GOT3 (cell line): ENCODE measurements at places on chromosomes 3 and 15.

DNA sequence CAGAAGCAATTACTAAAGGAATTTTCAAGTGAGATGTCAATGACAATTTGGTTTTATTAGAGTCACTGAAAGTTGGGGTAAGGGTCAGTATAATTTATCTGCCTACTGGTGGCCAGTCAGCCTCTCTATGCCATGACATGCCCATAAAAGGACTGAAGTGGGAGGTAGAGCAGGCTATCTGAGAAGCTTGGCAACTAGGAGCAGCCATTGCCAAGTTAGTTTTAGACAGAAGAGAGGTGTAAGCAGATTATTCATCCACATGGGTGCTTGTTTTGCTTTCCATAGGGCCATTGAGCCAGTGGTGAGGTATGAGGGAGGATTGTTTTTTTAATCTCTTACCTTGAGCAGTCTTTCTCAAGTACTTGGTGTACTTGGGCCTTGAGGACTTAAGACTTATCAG lies 8.1 kb upstream of the RBP1 start:
- no peak for DNase-seq

DNA sequence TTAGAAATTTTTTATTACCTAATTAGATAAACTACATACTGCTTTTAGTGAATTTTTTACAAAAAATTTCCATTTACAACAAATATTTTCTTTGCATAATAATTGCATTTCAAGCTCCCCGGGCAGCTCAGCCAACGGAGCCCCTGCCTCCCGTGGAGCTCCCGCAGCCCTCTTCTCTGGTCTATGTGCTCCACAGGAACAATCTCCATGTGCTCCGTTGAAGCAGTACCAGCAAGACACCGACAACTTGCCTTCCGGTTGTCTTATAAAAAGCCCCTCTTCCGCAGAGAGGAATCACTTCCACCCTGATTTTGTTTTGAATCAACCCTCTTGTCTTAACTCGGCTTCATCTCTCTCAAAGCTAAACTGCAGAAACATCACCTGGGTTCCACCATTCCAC lies 46.9 kb upstream of the CHD2 start:
- DNase-seq, result no peak

DNA sequence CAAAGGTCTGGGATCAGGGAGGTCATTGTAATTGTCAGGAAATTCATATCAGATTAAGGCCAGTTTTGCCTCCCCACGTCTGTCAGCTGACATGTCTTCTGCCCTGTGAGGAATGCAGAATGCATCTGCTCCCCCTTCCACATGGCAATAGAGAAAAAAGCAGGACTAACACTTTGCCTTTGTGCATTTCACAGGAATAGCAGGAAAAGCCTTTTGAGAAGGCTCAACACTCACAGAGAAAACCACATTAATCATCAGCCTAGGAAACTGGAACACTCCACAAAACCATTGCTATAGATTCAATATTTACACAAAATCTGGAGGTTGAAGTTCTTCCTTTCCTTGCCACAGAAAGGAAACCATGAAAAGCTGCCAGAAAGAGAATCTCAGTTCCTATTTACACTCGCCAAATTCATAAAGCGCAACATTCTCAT lies 165.2 kb upstream of the HES1 start:
- DNase-seq, result no peak

GRCh38 chr15:91624353-91624968 lies 229.0 kb upstream of the SLCO3A1 start:
- DNase-seq, result no peak

DNA sequence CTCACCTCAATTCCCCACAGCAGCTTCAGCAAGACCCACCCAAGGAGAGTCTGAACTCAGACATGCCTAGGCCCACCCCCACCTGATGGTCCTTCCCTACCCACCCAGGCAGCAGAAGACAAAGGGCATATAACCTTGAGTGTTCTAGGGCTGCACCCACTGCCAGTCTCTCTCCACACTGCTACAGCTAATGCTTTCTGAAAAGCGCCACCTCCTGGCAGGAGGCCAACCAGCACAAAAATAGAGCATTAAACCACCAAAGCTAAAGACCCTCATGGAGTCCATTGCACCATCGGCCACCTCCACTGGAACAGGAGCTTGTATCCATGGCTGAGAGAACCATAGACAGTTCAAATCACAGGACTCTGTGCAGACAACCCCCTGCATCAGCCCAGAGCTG lies 11.3 kb upstream of the RPL39L start:
- no peak for DNase-seq

DNA sequence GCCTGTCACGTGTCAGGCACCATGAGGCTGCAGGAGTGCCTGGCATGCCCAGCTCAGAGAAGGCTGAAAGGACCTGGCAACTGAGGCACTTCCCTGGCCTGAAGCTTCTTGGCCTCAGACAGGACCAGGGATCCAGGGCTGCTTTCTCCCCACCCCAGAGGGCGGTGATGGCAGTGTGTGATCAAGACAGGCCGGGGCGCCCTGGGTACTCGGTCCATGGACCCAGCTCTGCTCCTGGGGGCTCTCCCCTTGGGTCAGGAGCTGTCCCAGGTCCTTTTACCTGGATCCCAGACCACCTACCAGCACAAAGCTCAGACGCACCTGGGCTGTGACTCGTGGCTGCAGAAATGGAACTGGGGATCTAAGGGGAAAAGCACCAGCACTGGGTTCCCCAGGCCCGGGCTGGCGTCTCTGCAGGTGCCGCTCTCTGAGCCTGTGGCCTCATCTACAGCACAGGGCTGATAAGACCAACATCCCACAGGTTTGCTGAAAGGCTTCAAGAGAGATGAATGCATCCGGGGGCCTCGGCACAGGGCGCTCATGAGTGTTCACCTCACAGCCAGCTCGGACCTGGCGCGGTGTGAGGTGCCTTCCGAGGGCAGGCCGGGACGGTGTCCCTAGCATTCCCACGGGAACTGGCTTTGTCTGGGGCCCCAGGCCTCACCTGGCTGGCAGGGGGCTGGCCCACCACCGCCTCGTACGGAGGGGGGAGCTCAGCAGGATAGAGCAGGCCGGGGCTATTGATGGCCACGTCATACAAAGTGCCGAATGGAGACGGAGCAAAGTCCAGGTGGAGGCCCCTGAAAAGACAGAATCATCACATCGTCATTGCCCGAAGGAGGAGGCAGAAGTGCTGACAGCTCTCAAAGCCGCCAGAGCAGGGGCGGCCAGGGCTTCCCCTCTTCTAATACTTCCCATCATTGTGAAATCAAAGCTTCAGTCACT lies 133.6 kb downstream of the NSMCE3 start:
- no peak for DNase-seq

DNA sequence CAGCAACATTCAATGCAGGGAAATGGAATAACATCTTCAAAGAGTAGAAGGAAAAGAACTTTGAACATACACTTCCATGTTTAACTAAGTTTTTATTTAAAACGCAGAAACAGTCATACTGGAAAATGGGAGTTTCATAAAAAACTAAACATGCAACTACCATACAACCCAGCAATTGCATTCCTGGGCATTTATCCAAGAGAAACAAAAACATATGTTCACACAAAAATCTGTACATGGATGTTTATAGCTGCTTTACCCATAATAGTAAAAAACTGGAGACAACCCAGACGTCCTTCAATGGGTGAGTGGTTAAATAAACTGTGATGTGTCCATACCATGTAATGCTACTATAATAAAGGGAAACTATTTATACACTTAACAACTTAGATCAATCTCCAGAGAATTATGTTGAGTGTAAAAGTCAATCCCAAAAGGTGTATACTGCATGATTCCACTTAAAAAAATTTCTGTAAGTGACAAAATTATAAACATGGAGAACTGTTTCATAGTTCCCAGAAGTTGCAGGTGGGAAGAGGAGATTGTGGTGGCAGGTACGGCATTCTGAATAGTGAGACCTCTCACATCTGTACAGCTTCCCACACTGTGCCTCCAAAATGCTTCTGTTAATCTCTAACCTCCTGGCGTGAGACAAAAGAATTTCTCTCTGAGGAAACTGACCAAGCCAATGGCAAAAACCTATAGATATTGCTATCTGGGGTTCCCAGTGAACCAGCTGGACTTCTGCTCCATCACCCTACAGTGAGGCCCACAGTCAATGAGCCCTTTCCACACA lies 23.1 kb downstream of the ISG20 start:
- no peak for DNase-seq

GRCh38 chr15:27706300-27706699 lies 392.8 kb downstream of the OCA2 start:
- DNase-seq, result no peak

DNA sequence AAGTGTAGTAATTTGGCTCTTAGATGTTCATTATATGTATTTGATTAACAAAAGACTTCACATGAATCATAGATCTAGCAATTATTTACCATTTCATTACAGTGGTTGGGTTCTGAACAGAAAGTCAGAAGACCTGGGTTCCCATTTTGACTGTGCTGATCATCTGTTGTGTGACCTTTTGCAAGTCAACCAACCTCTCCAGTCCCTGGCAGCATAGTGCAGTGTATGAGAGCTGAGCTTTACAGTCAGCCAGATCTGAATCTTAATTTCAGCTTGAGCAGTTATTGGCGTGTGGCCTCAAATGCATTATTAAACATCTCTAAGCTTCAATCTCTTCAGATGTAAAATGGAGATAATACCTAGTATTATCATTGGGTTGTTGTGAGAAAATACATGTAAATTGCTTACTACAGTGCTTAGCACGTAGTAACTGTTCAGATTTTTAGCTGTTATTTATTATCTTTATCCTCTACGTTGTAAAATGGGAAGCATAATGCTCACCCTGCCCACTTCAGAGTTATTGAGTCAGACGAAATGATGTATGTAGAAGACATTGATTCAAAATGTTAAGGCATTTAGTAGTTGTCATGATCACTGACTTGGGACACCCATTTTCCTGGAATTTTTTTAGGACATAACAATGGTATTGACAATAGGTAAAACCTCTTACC lies 104.0 kb downstream of the KLHL25 start:
- no peak for DNase-seq

DNA sequence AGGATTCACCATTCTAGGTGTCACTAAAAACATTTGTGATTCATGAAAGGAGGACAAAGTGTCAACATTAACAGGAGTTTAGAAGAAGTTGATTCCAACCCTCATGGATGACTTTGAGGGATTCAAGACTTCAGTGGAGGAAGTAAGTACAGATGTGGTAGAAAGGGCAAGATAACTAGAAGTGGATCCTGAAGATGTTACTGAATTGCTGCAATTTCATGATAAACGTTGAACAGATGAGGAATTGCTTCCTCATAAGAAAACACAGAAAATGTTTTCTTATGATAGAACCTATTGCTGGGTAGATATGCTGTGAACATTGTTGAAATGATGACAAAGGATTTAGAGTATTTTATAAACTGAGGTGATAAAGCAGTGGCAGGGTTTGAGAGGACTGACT lies 23.5 kb upstream of the ATP2C1 start:
- DNase-seq, result no peak
